ENCODE measurements at places on chromosomes 2 and 18. TPM values are rescaled to one million over a fixed set of nuclear protein-coding genes. Genes with fewer than 3 reads are reported as not detected.

The GREB1 gene
- 0.31 TPM for total RNA-seq

DNA sequence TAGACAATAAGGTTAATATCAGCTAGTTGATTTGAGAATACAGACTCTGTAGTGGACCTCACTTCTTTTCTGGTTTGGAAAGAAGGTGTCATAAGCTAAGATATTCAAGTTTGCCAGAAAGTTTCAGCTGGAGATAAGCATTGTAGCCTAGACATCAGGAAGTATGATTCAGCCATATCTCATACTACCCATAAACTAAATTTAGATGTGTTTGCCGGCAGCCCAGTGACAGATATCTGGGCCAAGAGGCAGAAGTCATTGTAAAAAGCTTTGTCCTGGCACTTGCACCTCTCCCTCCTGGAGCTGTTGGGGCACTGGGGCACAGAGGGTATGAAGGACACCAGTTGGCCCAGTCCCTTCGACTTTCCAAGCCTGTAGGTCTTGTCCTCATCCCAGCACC is 128.0 kb downstream of the EPHA4 start:
- H3K27ac ChIP-seq: no peak overlapping the region
- H3K36me3 ChIP-seq: peaks cover 18% of the 10 kb centered on the region
- H3K4me3 ChIP-seq: no peak overlapping the region
- H3K27me3 ChIP-seq: no peaks in the 10 kb centered on the region
- DNase-seq: no peak

DNA sequence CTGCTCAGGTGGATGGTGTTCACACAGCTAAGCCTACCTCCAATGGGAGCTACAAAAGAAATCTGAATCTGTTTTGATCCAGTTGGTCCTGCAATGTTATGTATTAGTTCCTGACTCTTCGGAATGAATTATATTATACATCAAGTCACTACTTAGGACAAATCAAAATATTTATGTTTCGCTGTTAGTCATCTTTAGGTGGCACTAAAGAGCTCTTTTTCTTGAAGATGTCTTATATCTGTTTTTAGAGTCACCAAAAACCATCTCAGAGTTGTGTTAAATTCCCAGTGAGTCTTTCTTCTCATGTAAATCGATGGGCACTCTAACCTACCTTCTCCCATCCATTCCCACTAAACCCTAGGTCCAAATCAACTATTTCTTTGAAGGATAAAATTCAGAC is 2.2 kb downstream of the DNER start:
- no peak for DNase-seq
- H3K4me1 ChIP-seq: peaks cover 25% of the 10 kb centered on the region
- H3K27ac ChIP-seq: no peak overlapping the region
- no peak overlapping the region for H3K4me3 ChIP-seq
- H3K27me3 ChIP-seq: peaks cover 77% of the 10 kb centered on the region

The TFCP2L1 gene
- 0.17 TPM for total RNA-seq

GRCh38 chr2:102601730-102602129 is 17.6 kb upstream of the SLC9A2 start:
- no peak for DNase-seq
- no peak overlapping the region for H3K27ac ChIP-seq
- peaks cover 2% of the 10 kb centered on the region for H3K27me3 ChIP-seq

GRCh38 chr2:60334610-60335009 is 218.8 kb downstream of the BCL11A start:
- no peak overlapping the region for H3K4me3 ChIP-seq
- DNase-seq: no peak
- H3K27ac ChIP-seq: no peak overlapping the region
- H3K27me3 ChIP-seq: no peaks in the 10 kb centered on the region
- H3K4me1 ChIP-seq: no peaks in the 10 kb centered on the region

DNA sequence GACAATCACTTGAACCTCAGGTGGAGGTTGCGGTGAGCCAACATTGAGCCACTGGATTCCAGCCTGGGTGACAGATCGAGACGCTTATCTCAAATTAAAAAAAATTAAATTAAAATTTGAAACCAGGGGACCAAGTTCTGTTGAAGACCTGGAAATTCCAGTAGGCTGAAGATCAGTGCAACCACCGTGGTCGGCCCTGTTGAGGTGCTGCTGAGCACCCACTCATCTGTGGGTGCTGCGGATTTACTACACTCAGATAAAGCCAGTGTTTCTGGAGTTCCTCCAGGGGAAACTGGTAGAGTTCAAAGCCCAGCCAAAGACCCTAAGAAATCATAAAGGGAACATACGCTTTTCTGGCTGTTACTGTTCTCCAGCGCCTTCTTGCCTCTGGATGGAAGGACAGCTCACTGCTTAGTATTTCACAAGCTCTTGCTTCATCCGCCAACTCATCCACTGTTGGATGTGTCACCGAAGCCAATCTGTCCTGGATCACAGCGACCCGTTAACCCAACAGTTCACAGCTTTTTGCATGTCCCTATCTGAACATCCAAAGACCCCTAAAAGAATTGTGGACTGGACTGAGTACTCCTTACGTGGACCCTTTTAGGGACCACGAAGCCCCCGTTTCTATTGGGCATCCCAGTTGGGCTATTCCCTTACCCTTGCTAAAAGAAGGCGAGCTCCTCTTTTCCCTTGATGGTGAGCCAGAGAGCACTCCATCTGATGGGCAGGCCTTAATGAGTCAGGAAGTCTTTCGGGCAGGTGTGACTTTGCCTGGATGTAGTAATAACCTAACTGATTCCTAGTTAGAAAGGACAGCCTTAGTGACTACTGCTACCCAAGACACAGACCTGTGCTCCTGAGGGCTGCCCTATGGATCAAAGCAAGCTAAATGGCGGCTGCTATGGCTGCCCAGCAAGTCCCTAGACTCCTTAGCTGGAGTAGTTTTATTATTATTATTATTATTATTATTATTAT is 6.0 kb upstream of the ALPP start:
- peaks cover 3% of the 10 kb centered on the region for H3K4me1 ChIP-seq
- H3K27ac ChIP-seq: no peak overlapping the region
- H3K4me3 ChIP-seq: no peak overlapping the region

The DDX1 gene
- 48.8 TPM for total RNA-seq

DNA sequence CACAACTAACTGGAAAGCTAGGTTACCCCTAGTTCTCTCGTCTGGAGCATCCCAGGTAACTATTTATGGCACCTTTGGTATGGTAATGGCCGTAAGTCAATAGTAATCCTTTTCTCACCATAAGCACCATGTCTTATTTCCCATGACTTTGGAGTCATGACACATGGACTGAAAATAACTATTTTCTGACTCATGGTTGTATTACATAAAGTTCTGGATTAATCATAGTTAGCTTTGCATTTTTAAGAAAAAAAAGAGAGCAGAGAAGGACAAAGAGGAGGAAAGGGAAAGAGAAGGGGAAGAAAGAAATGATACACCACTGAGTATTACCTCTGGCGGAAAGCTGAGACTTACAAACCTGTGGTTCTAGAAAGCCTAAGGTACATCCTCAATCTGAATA is 99.3 kb downstream of the BIN1 start:
- peaks cover 6% of the 10 kb centered on the region for H3K27me3 ChIP-seq
- H3K4me1 ChIP-seq: no peaks in the 10 kb centered on the region
- no peak overlapping the region for H3K4me3 ChIP-seq
- no peak for DNase-seq

The MIB1 gene
- total RNA-seq: 15.3 TPM

GRCh38 chr2:226673314-226673723 is 126.3 kb downstream of the IRS1 start:
- H3K4me3 ChIP-seq: no peak overlapping the region
- no peaks in the 10 kb centered on the region for H3K27me3 ChIP-seq
- no peak for DNase-seq
- H3K27ac ChIP-seq: no peak overlapping the region
- peaks cover 5% of the 10 kb centered on the region for H3K4me1 ChIP-seq
- no peaks in the 10 kb centered on the region for H3K36me3 ChIP-seq

The SOS1 gene
- 16.9 TPM for total RNA-seq

The MROH2A gene
- not detected for total RNA-seq

- no peak for DNase-seq
- no peaks in the 10 kb centered on the region for H3K4me1 ChIP-seq
- H3K27me3 ChIP-seq: no peaks in the 10 kb centered on the region
- no peaks in the 10 kb centered on the region for H3K36me3 ChIP-seq
Observed at GRCh38 chr2:61632276-61633169, 94.4 kb upstream of the XPO1 start.

GRCh38 chr18:48889981-48890762 is 60.6 kb downstream of the SMAD7 start:
- no peak overlapping the region for H3K4me3 ChIP-seq
- no peaks in the 10 kb centered on the region for H3K4me1 ChIP-seq
- DNase-seq: no peak
- H3K27me3 ChIP-seq: no peaks in the 10 kb centered on the region
- no peak overlapping the region for H3K27ac ChIP-seq
- no peaks in the 10 kb centered on the region for H3K36me3 ChIP-seq

DNA sequence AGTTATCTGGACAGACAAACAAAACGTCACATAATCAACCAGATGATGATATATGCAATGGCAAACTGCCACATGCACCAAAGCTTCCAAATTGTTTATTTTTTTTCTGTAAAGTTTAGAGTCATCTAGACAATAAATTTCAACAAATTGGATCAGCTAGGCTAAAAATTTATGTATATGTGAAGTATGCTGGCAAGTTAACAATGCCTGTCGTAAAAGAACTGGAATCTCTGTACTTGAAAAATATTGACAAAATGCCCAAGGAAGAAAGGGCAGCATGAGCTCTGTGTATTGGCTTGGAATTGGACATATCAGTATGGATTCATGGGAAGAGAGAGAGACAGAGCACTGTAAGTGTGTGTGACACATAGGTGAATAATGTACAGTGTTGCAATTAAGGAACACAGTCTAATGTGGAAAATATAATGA is 309.8 kb downstream of the ERBB4 start:
- no peak overlapping the region for H3K4me3 ChIP-seq
- DNase-seq: no peak
- no peaks in the 10 kb centered on the region for H3K4me1 ChIP-seq

GRCh38 chr2:239853121-239853520 is 172.0 kb downstream of the NDUFA10 start:
- no peak for DNase-seq
- no peak overlapping the region for H3K4me3 ChIP-seq
- peaks cover 8% of the 10 kb centered on the region for H3K27me3 ChIP-seq
- H3K27ac ChIP-seq: no peak overlapping the region
- no peaks in the 10 kb centered on the region for H3K36me3 ChIP-seq
- no peaks in the 10 kb centered on the region for H3K4me1 ChIP-seq

The RTP5 gene
- total RNA-seq: 0.30 TPM

The ADCYAP1 gene
- total RNA-seq: not detected

GRCh38 chr2:230268606-230269243 is 43.2 kb downstream of the SP140 start:
- H3K27me3 ChIP-seq: no peaks in the 10 kb centered on the region
- H3K36me3 ChIP-seq: peaks cover 60% of the 10 kb centered on the region
- DNase-seq: no peak
- H3K27ac ChIP-seq: no peak overlapping the region
- H3K4me1 ChIP-seq: peaks cover 3% of the 10 kb centered on the region

- no peak overlapping the region for H3K4me3 ChIP-seq
- no peaks in the 10 kb centered on the region for H3K4me1 ChIP-seq
- H3K36me3 ChIP-seq: no peaks in the 10 kb centered on the region
- H3K27ac ChIP-seq: no peak overlapping the region
- DNase-seq: no peak
Observed at GRCh38 chr2:109644571-109645275, 30.6 kb downstream of the SOWAHC start.

The BUB1 gene
- 1.6 TPM for total RNA-seq

DNA sequence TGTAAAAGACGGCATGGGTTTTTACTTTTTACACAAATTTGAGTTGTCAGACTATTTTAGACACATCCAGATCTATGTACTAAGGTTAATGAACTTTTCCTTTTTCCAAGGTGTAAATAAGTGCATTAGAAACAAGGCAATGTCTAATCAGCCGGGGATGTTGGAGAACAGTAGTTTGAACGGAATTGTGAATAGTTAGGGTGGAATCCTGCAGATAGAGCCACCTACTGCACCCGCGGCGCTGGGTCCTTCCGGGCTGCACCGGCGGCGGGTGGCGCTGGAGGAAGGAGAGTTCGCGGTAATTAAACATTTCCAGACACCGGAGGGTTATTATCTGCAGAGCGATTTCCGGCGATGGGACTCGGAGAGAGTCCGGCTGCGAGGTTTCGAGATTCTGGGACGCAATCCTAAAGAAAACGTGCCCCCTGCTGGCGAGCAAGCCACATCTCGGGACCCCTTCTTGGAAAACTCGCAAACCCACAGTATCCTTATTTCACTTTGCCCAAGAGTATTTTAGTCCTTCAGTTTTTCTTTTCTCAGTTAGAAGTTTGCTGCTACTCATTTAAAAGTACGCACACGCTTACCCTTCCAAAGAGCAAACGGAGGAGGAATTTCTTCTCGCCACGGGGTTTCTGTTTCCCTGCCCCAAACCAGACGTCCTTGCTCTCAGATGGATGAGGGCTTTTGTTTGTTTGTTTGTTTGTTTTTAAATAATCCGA is 4.5 kb upstream of the OSR1 start:
- peak overlapping the region; percentile 71 for H3K4me3 ChIP-seq
- peaks cover 36% of the 10 kb centered on the region for H3K27me3 ChIP-seq
- no peak overlapping the region for H3K27ac ChIP-seq
- peaks cover 40% of the 10 kb centered on the region for H3K4me1 ChIP-seq
- DNase-seq: peak; percentile 68

DNA sequence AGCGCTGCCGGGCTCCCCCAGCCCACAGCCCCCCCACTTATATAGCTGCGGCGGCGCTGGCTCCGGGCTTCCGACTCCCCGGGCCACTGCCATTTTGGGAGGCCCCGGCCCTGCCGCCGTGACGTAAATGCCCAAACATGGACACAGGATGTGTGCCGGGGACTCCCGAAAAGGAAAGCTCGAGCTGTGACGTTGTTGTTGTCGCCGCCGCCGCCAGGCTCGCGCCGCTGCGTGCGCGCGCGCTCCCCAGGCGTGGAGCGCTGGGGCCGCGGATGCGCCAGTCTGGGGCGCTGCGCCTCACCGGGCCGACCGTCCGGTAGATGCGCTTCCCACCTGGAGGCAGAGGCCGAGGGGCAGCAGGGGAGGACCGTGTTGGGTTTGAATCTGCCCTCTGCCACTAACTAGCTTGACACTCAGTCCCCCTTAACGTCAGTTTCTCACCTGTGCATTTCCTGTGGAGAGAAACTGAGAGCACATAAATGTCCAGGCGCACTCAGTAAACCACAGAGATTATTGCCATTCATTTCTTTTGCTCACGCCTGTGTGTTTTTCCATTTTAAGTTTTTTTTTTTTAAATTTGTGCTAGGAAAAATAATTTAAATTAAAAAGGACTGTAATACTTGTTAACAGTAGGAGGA is at the start of gene EGR4:
Gene EGR4, minus strand, starts transcription at position 15 of the 638 bp plus-strand sequence. CDS start 231 bp downstream, outside the sequence.
- peaks cover 30% of the 10 kb centered on the region for H3K4me1 ChIP-seq
- no peak within 1 kb of the TSS for H3K27ac ChIP-seq
- DNase-seq: peak; percentile 79
- peak within 1 kb of the TSS; percentile 48 for H3K4me3 ChIP-seq
- no peaks in the 10 kb centered on the region for H3K36me3 ChIP-seq

- no peaks in the 10 kb centered on the region for H3K27me3 ChIP-seq
- no peak overlapping the region for H3K4me3 ChIP-seq
- no peaks in the 10 kb centered on the region for H3K36me3 ChIP-seq
- H3K27ac ChIP-seq: no peak overlapping the region
Observed at GRCh38 chr2:54083445-54083844, 32.0 kb upstream of the ACYP2 start.

GRCh38 chr2:15768142-15768541 is 172.2 kb upstream of the MYCN start:
- H3K4me3 ChIP-seq: no peak overlapping the region
- H3K36me3 ChIP-seq: no peaks in the 10 kb centered on the region
- no peaks in the 10 kb centered on the region for H3K27me3 ChIP-seq
- DNase-seq: no peak
- no peaks in the 10 kb centered on the region for H3K4me1 ChIP-seq
